Hematopoietic multipotent progenitor cell treated with erythropoietin and hydrocortisone succinate and interleukin-3 and kit ligand, for 6 days (in vitro differentiated cells): ENCODE measurements at places on chromosomes 7 and 10.

DNA sequence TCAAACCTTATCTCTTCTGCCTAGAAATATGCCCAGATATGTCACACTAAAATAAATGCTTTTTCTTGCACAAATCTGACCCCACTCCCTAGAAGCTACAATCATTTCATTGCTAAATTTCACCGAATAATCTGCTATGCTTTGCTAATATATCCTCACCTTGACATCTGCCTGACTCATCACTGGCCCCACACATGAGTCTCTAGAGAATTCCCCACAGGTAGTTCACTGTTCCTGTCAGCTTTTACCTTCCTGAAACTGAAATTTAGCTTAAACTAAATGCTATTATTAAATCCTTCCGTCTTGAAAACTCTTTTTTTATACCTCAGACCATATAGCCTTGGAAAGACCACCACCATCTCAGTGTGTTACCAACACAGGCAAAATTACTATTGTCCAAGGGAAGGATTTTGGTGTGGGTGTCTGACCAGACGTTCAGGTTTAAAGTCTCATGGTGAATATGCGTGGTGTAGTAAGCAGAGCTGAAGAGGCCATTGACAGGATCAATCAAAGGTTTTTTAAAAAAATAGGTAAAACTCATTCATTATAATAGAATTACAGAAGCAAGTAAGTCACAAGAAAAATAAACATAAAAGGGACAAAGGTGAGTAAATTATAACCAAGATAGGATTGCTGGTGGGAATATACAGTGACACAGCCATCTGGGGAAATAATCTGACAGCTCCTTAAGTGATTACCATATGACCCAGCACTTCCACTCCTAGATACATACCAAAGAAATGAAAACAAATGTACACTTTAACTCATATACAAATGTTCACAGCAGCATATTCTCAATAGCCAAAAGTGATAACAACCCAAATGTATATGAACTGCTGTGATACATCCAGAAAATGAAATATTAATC, 173.5 kb downstream of the KMT2E start:
- no peak for DNase-seq

GRCh38 chr7:105862770-105863169, 13.6 kb downstream of the ATXN7L1 start:
- DNase-seq: no peak

- DNase-seq: no peak
These were observed 471.2 kb downstream of the GLRX3 start for GRCh38 chr10:130607366-130607765.

- DNase-seq: no peak
These were observed 218.5 kb upstream of the STK17A start for GRCh38 chr7:43364391-43364790.

GRCh38 chr7:135206941-135207391, 4.4 kb downstream of the WDR91 start:
- DNase-seq: peak; percentile 28

- no peak for DNase-seq
These were observed 80.9 kb downstream of the FRMPD2 start for GRCh38 chr10:48193556-48193955.

DNA sequence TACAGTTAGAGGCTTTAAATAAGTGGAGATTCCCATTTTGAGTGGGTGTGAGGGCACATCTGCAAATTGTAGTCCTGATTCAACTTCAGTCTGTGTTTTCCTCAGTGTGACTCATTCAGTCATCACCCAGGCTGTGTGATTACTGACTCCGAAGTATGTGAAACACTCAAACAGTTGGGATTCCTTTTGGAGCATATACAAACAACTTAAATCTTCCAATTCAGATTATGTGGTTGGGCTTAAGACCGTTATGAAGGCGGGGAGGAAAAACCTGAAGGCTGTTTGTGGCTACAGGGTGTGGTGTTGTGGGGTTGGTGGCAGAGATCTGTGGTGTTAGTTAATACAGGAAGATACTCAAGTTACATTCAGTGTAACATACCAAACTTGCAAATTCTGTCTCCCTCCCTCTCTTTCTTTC, 259.7 kb upstream of the FERD3L start:
- DNase-seq: peak; percentile 53

DNA sequence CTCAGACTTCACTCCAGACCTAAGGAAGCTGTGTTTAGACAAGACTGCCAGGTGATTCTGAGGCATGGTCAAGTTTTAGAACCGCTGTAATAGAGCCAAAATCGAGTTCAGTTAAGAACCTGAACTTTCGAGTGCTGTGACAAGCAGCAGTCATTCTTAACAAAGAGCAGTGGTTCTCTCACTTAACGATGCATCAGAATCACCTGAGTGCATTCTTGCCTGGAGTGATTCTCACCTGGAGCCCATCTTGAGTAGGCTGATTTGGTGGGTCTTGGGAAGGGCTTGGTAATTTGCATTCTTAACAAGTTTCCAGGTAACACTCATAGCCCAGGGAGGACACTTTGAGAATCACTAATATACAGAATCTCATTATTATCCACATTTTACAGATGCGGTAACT, 44.7 kb downstream of the PLXNA4 start:
- DNase-seq: no peak

- DNase-seq: no peak
These were observed 7.2 kb downstream of the RNF133 start for GRCh38 chr7:122691569-122692235.

GRCh38 chr10:87551326-87551725, 46.6 kb downstream of the MINPP1 start:
- DNase-seq: no peak

- peak; percentile 91 for DNase-seq
These were observed 27.2 kb downstream of the CCM2 start for GRCh38 chr7:45026984-45027773.

DNA sequence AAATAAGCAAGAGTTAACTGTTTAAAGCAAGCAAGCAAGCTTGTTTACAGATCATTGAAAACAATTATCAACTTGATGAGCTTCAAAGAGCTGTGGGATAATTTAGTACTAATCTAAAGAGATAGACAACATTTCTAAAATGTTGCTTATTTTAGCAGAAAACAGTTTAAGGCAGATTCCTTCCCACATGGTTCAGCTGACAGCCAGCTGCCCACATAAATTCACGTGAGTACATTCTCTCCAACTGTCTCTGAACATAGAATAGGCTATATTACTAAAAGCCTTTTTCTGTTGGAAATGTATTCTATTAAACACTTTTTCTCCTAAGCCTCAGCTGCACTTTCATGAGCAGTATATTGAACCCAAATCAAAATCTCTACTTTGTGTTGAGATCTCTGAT, 174.1 kb downstream of the LRRN3 start:
- DNase-seq: no peak

GRCh38 chr10:12041766-12042408, 722 bp downstream of the UPF2 start:
- DNase-seq: peak; percentile 75

- no peak for DNase-seq
These were observed 56.6 kb upstream of the TRUB1 start for GRCh38 chr10:114881417-114881816.

DNA sequence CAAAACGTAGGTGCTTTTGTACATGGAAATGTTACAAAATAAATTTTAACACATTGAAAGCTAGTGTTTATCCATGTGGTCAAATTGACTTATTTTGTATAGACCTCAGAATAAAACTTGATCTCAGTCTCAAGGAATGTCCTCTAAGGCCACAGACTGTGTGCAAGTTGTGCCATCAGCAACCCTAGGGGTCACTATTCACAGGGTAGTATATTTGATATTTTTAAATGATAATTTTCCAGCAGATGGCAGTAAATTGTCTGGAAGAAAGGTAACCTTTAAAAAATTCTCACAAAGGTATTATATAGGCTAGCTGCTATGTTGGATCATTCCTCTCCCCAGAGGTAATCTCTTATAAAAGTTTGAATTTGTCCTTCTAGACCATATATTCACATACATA, 12.9 kb upstream of the SNX10 start:
- peak; percentile 79 for DNase-seq

DNA sequence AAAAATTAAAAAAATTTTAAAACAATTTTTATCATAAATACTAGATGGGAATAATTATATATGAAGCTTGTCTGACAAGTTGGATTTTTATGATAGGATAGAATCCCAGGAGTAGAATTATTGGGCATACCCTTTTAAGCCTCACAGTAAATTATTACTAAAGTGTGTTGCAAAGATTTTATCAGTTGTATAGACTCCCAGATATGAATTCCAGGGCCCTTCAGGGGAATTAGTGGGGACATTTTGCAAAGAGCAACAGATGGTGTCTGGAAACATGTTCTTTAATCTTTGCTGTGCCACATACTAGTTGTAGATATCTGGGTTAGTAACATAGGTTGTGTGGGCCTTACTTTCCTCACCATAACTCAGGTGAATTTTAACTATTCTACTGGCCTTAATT, 28.7 kb downstream of the ZEB1 start:
- no peak for DNase-seq

DNA sequence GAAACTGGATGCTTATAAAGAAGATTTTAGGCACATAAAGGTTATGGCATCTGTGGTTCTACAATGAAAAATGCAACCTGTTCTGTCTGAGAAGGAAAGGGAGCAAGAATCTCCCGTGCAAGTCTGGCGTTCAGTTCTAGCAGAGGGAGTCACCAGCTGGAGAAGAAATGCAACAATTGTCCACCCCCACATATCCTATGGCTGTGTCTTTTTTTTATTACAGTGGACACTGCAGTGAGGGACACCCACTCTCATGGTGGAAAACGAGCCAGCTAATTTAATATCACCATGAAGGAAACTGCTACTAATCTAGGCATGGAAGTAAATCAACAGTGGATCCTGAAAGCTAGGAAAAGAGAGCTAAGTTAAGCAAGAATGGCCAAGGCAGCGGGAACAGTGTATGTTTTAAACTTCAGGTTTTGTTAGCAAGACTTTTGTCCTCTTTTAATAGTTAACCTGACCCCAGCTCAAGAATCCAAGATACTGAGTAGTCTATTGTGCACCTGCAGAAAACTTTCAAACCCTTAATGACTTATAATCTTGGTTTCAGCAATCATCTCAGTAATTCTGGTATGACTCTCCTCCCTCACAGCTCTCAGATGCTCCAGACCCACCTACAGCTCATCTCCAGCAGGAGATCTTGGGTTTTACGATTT, 149.3 kb downstream of the FGFR2 start:
- DNase-seq: no peak

DNA sequence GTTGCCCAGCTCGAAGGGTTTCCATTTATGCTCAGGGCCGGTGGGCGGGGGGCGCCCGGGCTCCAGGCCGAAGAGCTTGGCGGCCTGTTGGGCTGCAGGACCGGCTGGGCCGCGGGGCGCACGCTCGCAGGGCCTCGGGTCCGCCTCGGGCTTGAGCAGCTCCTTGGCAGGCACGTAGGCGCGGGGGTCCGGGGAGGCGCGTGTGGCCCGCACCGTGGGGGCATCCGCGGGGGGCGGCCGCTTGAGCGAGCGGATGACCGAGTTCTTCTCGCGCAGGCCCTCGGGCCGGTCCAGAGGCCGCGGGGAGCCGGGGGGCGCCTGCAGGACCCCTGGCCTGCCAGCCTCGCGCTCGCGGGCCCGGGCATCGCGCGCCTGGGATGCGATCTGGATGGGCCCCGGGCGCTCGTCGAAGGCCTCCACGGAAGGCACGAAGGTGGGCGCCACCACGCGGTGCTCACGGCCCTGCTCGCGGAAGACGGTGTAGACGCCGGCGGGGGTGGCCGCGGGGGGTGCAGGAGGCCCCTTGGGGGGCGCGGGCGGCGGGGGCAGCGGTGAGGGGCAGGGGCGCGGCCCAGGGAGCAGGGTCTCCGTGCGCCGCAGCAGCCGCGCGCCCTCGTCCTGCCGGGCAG, 35.2 kb downstream of the TNRC18 start:
- DNase-seq: no peak
